ENCODE measurements at places on chromosomes 7 and 10.

DNA sequence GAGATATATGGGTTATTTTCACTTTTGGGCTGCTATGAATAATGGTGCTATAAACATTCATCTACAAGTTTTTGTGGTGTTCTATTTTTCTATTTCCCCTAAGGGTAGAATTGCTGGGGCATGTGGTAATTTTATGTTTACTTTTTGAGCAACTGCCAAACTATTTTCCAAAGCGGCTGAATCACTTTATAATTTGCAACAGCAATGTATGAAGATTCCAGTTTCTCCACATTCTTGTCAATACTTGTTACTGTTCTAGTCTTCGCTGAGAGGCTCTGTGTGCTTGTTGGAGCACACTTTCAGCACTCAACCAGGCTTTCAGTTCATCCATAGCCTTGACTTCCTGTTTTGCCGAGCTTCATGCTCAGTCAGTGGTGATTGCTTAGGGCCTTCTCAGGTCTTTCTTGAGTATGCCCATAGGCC is 39.0 kb downstream of the ADK start:
- DNase-seq: no peak

DNA sequence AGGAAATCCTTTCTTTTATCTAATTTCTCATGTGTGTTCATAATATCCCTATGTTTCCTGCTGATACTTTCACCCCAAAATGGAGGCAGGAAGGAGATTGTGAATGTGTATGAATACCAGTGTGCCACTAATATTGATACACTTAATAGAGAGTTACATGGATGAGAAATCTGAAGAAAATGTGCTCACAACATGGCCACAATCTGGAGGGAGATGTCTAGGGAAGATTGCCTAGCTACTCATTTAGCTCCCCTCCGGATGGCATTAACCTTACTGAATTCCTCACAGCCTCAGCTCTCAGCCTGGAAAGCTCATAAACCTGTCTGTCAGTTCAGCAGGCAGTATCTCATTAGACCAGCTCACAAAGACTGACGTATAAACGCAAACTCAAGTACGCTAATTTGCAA is 23.4 kb upstream of the DMTF1 start:
- peak; percentile 21 for DNase-seq

- DNase-seq: no peak
Measured at GRCh38 chr10:44853148-44853734, 57.9 kb upstream of the TMEM72 start.

GRCh38 chr7:73978661-73979563 is 49.1 kb upstream of the ELN start:
- no peak for DNase-seq

GRCh38 chr10:68333440-68334431 is 1.0 kb upstream of the PBLD start:
- DNase-seq: no peak
